ENCODE measurements at places on chromosomes 6 and 20. TPM values are rescaled to one million over a fixed set of nuclear protein-coding genes. Genes with fewer than 3 reads are reported as not detected.

DNA sequence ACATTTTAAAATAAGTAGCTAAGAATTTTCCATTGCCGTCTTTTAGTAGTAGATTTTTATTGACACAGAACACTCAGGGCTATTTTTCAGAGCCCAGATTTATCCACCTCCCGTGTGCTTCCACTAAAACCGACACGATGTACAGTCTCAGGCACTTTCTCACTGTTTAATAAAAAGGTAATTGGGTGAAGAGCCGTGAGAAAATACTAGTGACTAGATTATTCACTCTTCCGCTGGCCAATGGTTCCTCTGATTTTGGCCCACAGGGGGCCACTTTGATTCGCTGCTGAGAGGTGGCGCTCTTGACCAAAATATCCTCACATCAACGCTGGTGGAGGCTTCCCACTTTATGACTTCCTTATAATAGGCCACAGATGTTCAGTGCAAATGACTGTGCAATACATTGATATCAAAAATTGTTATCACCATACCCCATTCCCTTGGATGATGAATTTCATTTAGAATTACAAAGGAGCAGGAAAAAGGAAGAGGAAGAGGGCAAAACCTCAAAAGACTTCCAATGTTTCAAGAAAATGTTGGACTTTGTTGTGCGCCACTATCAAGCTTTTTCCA is 12.3 kb upstream of the HDDC2 start:
- H3K36me3 ChIP-seq: no peaks in the 10 kb centered on the region
- H3K4me3 ChIP-seq: no peak overlapping the region
- peaks cover 6% of the 10 kb centered on the region for H3K27me3 ChIP-seq
- DNase-seq: no peak
- no peak overlapping the region for H3K27ac ChIP-seq
- no peaks in the 10 kb centered on the region for H3K4me1 ChIP-seq

- H3K27ac ChIP-seq: no peak overlapping the region
- H3K36me3 ChIP-seq: no peaks in the 10 kb centered on the region
- no peak overlapping the region for H3K4me3 ChIP-seq
- DNase-seq: peak; percentile 88
- H3K27me3 ChIP-seq: no peaks in the 10 kb centered on the region
- no peaks in the 10 kb centered on the region for H3K4me1 ChIP-seq
Observed at GRCh38 chr20:41133709-41134361, 3.5 kb upstream of the PLCG1 start.

- no peaks in the 10 kb centered on the region for H3K27me3 ChIP-seq
- no peaks in the 10 kb centered on the region for H3K36me3 ChIP-seq
- no peak overlapping the region for H3K4me3 ChIP-seq
- no peak overlapping the region for H3K27ac ChIP-seq
Observed at GRCh38 chr20:14801591-14802325, 464.3 kb upstream of the FLRT3 start.

Gene CYP39A1
- 4.3 TPM for total RNA-seq

Gene HAO1
- total RNA-seq: not detected

GRCh38 chr20:43987531-43987930 is 72.9 kb downstream of the TOX2 start:
- H3K4me3 ChIP-seq: no peak overlapping the region
- H3K36me3 ChIP-seq: no peaks in the 10 kb centered on the region
- DNase-seq: no peak
- no peaks in the 10 kb centered on the region for H3K4me1 ChIP-seq
- no peaks in the 10 kb centered on the region for H3K27me3 ChIP-seq

DNA sequence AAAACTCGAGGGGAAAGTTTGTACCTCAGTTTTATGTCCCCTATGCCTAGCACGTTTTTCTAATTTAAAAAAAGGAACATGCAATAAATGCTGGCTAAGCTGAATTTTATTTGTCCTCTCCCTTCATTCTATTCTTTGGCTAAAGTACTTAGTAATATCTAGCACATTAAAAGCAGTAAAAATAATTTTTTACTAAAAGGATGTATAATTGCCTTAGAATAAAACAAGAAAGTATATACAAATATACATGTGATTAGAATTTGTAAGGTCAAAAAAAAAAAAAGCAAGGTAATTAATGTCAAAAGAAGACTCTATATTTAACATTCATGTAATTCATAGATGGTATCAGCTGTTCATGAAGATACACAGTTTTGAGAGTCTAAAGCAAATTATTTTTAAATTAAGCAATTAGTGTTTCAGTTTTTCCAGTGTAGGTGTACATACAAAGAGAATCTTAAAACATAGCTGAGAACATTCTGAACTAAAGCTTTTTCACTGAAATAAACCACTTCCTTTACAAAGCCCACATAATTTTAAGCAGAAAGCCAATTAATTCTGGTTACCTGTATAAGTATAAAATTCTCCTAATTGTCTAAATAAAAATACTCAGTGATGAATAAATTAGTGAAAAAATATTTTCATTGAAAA is 32.4 kb downstream of the HBS1L start:
- H3K4me1 ChIP-seq: no peaks in the 10 kb centered on the region
- H3K27ac ChIP-seq: no peak overlapping the region
- H3K27me3 ChIP-seq: no peaks in the 10 kb centered on the region
- DNase-seq: no peak
- no peaks in the 10 kb centered on the region for H3K36me3 ChIP-seq
- H3K4me3 ChIP-seq: no peak overlapping the region

Gene SIRPD
- total RNA-seq: not detected

Gene LPA
- not detected for total RNA-seq

Gene KATNA1
- total RNA-seq: 36.9 TPM

Gene DYNLRB1
- total RNA-seq: 51.0 TPM

Gene ELOVL2
- total RNA-seq: 0.29 TPM

DNA sequence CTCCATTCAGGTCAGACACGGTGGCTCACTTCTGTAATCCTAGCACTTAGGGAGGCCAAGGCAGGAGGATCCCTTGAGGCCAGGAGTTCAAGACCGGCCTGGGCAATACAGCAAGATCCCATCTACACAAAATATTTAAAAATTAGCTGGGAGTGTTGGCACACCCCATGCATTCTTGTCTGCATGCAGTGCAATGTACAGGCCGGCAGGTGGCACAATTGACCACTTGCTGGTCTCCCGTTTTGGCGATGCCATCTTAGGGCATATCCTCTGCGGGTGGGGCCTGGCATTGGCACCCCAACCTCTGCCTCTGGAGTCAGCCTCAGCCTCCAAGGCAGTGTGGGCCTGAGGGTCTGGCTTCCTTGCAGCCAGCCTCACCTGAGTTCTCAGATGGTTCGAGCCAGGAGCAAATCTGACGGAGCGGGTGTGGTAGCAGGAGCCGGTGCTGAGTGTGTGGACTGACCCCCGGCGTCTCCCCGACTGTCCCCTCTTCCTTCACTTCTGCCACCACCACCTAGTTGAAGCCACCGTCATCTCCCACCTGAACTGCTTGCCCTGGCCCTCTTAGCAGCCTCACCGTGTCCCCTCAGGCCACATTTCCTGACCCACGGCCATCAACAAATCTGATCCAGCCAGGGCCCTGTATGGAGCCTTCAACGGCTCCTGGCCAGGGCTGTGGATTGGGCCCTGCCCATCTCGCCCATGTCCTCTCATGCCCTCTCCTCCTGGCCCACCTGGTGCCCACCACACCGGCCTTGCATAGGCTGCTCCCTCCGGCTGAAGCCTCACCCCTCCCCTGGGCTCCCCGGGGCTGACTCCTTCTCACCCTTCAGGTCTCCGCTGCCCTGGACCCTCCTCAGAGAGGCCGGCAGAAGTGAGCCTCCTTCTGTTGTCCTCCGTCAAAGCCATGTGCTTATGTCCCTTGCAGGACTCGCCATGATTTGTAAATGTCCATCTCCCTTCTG is 44.0 kb downstream of the EFCAB8 start:
- no peaks in the 10 kb centered on the region for H3K36me3 ChIP-seq
- H3K27me3 ChIP-seq: no peaks in the 10 kb centered on the region
- no peak overlapping the region for H3K4me3 ChIP-seq
- H3K4me1 ChIP-seq: no peaks in the 10 kb centered on the region
- peak; percentile 97 for DNase-seq

Gene TGM3
- total RNA-seq: not detected

Gene LPIN3
- total RNA-seq: 10.3 TPM

All from osteoblast (primary cell).